ENCODE measurements at places on chromosomes 1 and 21. TPM values are rescaled to one million over a fixed set of nuclear protein-coding genes. Genes with fewer than 3 reads are reported as not detected.

The GADD45A gene
- 46.0 TPM for total RNA-seq

The PADI3 gene
- 48.8 TPM for total RNA-seq

The KRTAP21-2 gene
- not detected for total RNA-seq

The CRB1 gene
- not detected for total RNA-seq

The ITLN2 gene
- total RNA-seq, result not detected

The CA14 gene
- not detected for total RNA-seq

The KCNJ6 gene
- not detected for total RNA-seq

The CD1E gene
- not detected for total RNA-seq

The CAP1 gene
- total RNA-seq, result 593 TPM

The GBP7 gene
- total RNA-seq, result not detected

The PGBD5 gene
- total RNA-seq, result 0.10 TPM
